ENCODE measurements at places on chromosomes 7 and 10.

DNA sequence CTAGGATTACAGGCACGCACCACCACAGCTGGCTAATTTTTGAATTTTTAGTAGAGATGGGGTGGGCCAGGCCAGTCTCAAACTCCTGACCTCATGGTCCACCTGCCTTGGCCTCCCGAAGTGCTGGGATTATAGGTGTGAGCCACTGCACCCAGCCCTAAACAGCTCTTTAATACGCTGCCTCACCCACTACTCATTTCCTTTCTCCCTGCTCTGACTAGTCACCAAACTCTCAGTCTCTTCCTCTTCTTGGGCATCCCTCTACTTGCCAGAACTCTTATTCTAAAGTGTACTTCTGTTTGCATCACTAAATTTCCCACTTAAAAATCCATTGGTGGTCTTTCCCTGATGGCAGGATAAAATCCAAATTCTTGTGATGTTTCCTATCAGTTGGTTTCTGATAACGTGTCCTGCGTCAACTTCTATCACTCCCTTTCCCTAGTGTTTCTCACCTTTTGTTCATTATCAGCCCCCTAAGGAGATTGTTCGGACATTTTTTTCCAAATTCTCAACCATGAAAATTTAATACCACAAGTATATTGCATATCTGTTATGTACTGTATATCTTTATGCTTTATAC lies 124.7 kb downstream of the CUBN start:
- no peak for DNase-seq

DNA sequence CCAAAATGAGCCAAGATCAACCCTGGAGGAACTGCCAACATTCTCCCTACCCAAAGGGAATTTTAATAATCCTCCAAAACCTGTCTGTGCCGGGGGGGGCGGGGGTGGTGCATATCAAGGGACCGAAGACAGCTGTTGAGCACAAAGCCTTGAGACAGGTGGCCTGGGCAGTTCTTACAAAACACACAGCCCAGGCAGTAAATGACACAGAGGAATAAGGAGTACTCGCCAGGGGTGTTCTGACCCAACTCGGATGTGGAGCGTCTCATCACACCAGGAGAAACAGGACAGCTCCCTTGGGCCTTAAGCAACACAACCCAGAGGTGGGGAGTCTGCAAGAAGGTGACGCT lies 35.6 kb downstream of the PLAC9 start:
- no peak for DNase-seq

DNA sequence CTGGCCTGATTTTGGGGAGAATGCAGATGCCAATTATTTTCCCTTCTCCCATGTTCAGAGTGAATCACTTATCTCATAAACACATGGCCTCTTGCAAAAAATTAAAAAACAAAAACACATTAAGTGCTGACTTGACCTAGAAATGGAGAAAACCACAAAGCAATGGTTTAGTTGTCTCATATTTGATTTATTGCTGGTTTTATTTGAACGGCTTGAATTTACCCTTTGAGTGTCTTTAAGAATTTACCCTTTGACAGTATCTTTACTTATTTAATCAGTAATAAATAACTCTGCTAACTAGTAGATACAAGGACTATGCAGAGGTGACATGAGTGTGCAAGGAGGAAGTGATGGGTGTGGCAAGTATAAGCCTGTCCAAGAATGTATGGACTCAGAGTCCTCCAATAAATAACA lies 68.1 kb upstream of the GSDME start:
- DNase-seq, result no peak

- no peak for DNase-seq
These were observed 1081.6 kb downstream of the SORCS1 start for GRCh38 chr10:106082865-106083264.

DNA sequence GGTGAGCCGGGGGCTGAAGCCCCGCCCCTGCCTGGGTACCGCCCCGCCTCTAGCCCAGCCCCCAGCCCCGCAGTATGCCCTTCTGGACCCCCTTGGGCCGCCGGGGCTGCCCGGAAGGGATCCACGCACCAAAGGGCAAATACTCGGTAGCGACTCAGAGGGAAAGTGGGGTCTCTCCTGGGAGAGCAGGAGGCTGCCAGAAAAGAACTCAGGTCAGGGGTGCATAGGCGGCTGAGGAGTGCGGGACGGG lies 796 bp downstream of the FBXL15 start:
- DNase-seq, result no peak

DNA sequence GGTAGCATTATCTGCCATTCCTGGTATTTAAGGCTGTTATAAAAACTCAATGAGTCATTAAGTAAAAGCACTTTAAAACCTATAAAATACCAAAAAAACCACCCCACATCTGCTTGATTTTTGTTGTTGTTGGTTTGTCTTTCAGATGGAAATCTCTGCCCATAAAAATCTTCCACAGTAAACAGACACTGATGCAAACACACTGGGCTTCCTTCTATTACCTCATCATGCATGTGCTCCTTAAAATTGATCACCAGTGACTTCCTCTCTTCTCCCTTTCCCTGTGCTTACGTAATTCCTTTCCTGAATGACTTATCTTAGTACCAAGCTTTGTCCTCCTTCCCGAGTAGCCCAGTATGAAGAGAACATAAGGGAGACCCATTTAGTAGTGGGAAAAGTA lies 167.2 kb downstream of the EVX1 start:
- DNase-seq, result no peak

- no peak for DNase-seq
These were observed 172.4 kb upstream of the ZMIZ1 start for GRCh38 chr10:78896159-78896928.

DNA sequence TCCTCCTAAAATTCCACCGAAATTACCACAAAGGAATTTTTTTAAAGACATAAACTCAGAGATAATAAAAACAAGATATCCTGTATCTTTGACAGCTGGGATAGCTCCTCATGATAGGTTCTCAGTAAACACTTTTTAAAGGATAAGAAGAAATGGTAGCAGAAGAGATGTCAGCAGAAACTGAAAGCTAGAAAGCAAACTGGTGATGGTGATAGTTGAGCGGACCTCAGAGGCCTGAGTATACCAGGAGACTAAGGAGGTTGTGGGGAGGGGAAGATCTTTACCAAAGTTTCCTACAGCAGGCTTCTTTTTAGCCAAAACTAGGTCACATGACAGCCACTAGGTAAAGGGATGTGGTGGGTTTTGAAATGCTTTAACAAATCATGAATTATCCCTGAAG lies 22.5 kb downstream of the PCGF5 start:
- DNase-seq, result no peak

GRCh38 chr10:132241086-132241485 lies 54.3 kb downstream of the DPYSL4 start:
- no peak for DNase-seq
